Stimulated activated naive B cell treated with anti-CD40 and anti-IgM and Interleukin-4, amounts not matched to agents 10 μg/mL and 1 μg/mL and 100 μg/mL, for 72 hours (primary cell): ENCODE measurements at places on chromosomes 2 and 18.

DNA sequence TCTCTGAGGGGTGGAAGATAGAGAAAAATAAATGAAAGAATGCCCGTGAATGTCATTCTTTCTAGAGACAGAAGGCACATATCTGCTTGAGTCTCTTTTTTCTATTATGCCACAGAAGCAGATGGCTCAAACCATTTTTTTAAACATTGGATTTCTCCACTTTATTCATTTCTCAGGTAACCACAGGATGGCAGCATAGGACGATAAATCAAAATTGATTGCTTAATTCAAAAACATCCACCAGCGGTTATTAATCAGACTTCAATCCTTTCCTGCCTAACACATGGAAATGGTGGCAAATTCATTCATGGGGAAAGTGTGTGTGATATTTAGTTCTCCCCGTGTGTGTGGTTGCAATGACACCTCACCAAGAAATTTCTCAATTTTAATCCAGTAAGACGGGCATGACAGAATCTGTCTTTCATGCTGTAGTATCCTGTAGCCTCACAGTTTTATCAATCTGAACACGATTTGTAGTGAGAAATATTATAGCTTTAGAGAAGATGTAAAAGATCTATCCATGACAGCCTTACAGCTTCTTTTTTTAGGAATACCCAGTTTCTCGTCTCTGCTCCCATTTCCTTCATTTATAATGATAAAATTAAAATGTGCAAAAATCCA, 72.2 kb downstream of the DSC3 start:
- no peaks in the 10 kb centered on the region for H3K36me3 ChIP-seq
- no peak overlapping the region for H3K4me3 ChIP-seq
- H3K4me1 ChIP-seq = no peaks in the 10 kb centered on the region
- no peak overlapping the region for H3K27ac ChIP-seq
- no peaks in the 10 kb centered on the region for H3K27me3 ChIP-seq

- H3K27ac ChIP-seq = no peak overlapping the region
- no peaks in the 10 kb centered on the region for H3K27me3 ChIP-seq
- DNase-seq = no peak
- no peak overlapping the region for H3K4me3 ChIP-seq
- no peaks in the 10 kb centered on the region for H3K36me3 ChIP-seq
Observed at GRCh38 chr2:180690611-180691010, 289.8 kb upstream of the UBE2E3 start.

DNA sequence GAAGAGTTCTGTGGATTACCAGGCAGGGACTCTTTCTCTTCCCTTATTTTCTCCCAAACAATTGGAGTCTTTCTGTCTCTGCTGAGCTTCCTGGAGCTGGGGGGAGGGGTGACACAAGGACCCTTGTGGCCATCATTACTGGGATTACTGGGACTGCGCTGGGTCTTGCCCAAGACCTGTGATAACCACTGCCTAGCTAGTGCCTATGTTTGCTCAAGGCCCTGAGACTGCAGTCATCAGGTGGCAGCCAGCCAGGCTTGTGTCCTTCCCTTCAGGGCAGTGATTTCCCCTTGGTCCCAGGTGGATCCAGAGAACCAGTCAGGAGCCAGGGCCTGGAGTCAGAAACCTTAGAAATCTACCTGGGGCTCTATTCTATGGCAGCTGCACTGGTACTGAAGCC, 355.6 kb downstream of the PARD3B start:
- DNase-seq = no peak
- H3K27me3 ChIP-seq = peaks cover 6% of the 10 kb centered on the region
- no peak overlapping the region for H3K27ac ChIP-seq
- peaks cover 5% of the 10 kb centered on the region for H3K4me1 ChIP-seq
- H3K36me3 ChIP-seq = no peaks in the 10 kb centered on the region

DNA sequence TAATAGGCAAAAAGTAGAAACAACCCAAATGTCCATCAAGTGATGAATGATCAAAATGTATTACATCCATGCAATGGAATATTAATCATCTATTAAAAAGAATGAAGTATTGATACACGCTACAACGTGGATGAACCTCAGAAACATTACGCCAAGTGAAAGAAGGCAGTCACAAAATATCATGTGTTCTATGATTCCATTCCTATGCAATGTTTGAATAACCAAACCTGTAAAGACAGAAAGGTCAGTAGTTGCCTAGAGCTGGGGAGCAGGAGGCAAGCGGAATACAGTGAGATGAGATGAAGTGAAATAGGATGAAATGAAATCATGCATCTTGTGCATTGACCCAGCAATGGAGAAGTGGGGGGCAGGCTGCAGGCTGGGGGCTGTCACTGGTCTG, 17.9 kb upstream of the COL6A3 start:
- H3K4me3 ChIP-seq = no peak overlapping the region
- no peaks in the 10 kb centered on the region for H3K36me3 ChIP-seq
- peaks cover 60% of the 10 kb centered on the region for H3K4me1 ChIP-seq
- peaks cover 33% of the 10 kb centered on the region for H3K27me3 ChIP-seq

- peaks cover 28% of the 10 kb centered on the region for H3K4me1 ChIP-seq
- no peak overlapping the region for H3K4me3 ChIP-seq
- no peaks in the 10 kb centered on the region for H3K27me3 ChIP-seq
- peaks cover 4% of the 10 kb centered on the region for H3K36me3 ChIP-seq
- no peak for DNase-seq
Observed at GRCh38 chr2:54997826-54998225, 52.4 kb downstream of the RTN4 start.

- no peak for DNase-seq
- H3K36me3 ChIP-seq = peaks cover 6% of the 10 kb centered on the region
- H3K4me3 ChIP-seq = no peak overlapping the region
- peaks cover 11% of the 10 kb centered on the region for H3K4me1 ChIP-seq
- H3K27me3 ChIP-seq = no peaks in the 10 kb centered on the region
Observed at GRCh38 chr2:85907671-85908157, 18.9 kb upstream of the ST3GAL5 start.

- no peak overlapping the region for H3K27ac ChIP-seq
- no peak for DNase-seq
- peaks cover 69% of the 10 kb centered on the region for H3K27me3 ChIP-seq
- H3K4me1 ChIP-seq = peaks cover 2% of the 10 kb centered on the region
Observed at GRCh38 chr2:109609352-109610024, 4.3 kb downstream of the SEPTIN10 start.

GRCh38 chr2:129499747-129500146, 479.7 kb upstream of the RAB6C start:
- no peak overlapping the region for H3K27ac ChIP-seq
- no peak overlapping the region for H3K4me3 ChIP-seq
- no peaks in the 10 kb centered on the region for H3K36me3 ChIP-seq
- DNase-seq = no peak
- no peaks in the 10 kb centered on the region for H3K4me1 ChIP-seq

- no peaks in the 10 kb centered on the region for H3K36me3 ChIP-seq
- no peak overlapping the region for H3K4me3 ChIP-seq
- no peak overlapping the region for H3K27ac ChIP-seq
- no peak for DNase-seq
- H3K27me3 ChIP-seq = no peaks in the 10 kb centered on the region
Observed at GRCh38 chr2:60119778-60120177, 433.7 kb downstream of the BCL11A start.

- H3K27me3 ChIP-seq = no peaks in the 10 kb centered on the region
- DNase-seq = no peak
- H3K4me1 ChIP-seq = no peaks in the 10 kb centered on the region
- no peak overlapping the region for H3K4me3 ChIP-seq
Observed at GRCh38 chr2:24237313-24237712, 62.5 kb downstream of the FAM228A start.

DNA sequence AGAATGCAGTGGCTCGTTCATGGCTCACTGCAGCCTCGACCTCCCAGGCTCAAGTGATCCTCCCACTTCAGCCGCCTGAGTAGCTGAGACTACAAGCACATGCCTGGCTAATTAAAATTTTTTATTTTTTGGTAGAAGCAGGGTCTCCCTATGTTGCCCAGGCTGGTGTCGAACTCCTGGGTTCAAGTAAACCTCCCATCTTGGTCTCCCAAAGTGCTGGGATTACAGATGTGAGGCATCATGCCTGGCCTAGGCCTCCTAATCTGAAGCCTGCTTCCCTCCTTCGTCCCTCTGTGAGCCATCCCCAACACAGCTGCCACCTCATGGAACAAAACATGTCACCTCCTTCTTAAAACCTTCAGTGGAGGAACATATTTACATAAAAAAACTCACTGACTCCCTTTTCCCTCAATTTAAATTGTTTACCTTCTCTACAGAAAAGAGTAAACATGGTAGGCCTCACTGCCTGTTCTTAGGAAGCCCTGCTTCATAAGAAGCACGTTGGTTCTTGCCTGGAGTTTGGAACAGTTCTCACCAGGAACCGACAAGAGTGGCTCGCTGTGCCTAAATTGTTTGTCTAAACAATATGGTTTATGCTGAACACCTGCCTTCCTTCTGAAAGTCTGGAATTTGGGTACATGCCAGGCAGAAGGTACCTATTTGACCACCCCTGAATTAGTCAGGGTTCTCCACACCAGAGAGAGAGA, 12.1 kb upstream of the RHOB start:
- no peak overlapping the region for H3K4me3 ChIP-seq
- no peaks in the 10 kb centered on the region for H3K36me3 ChIP-seq
- peaks cover 10% of the 10 kb centered on the region for H3K4me1 ChIP-seq

DNA sequence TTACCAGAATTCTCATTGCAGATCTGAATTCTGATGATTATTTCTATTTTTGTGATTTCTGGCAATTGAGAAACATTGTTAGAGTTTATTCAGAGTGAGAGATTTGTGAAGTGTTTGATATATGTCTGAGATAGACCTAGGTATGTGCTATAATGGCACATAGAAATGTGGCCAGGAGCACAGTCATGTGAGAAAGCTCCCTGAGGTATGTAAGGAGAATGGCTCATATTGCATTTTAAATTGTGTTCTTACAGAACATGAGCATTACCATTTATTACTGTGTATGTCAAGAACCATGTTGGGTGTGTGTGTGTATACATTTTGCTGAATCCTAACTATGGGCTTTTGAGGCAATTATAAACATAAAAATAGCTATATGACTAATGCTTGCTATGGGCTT, 101.2 kb downstream of the RAPGEF4 start:
- no peaks in the 10 kb centered on the region for H3K36me3 ChIP-seq
- DNase-seq = no peak
- H3K27me3 ChIP-seq = peaks cover 13% of the 10 kb centered on the region
- no peak overlapping the region for H3K27ac ChIP-seq
- H3K4me1 ChIP-seq = peaks cover 1% of the 10 kb centered on the region
- H3K4me3 ChIP-seq = no peak overlapping the region

- peak overlapping the region; percentile 85 for H3K27ac ChIP-seq
- DNase-seq = no peak
- H3K4me1 ChIP-seq = peaks cover 37% of the 10 kb centered on the region
- H3K4me3 ChIP-seq = peak overlapping the region; percentile 10
- no peaks in the 10 kb centered on the region for H3K27me3 ChIP-seq
- no peaks in the 10 kb centered on the region for H3K36me3 ChIP-seq
Observed at GRCh38 chr2:136375017-136375901, 257.3 kb upstream of the CXCR4 start.

DNA sequence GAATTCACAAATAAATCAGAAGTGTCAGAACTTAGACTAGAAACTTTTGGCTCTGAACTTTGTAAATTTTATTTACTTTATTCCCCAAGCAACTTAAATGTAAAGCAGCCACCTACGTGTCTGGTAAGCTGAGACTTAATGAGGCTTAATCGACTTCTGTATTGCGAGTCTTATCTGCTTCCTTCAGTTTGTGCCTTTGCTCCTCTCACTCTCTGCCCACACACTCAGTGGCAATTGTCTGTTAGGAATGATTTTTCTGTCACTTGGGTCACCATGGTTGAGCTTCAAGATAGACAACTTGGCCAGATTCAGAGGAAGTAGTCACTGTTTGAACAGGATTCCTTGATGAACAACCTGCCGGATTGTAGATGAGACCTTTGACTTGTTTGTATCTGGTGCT, 691.4 kb upstream of the FSHR start:
- H3K36me3 ChIP-seq = no peaks in the 10 kb centered on the region
- no peak for DNase-seq
- no peak overlapping the region for H3K4me3 ChIP-seq
- no peaks in the 10 kb centered on the region for H3K27me3 ChIP-seq
